ENCODE measurements at places on chromosomes 12 and 14.

- no peak for DNase-seq
Measured at GRCh38 chr12:58930770-58931324, 10.5 kb upstream of the LRIG3 start.

DNA sequence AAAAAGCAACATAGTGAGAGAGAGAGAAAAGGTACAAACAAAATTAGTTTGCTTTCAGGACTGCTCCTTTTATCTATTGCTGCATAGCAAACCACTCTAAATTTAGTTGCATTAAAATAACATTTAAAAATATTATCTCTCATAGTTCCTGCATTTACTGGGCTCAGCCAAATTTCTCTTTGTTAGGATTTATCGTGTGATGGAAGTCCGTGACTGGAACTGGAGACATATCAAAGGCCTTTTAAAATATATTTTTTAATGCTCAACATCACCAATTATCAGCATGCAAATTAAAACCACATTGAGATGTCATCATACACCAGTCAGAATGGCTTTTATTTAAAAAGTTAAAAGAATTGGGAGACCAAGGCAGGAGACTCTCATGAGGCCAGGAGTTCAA lies 107.6 kb upstream of the SYT1 start:
- DNase-seq, result no peak

DNA sequence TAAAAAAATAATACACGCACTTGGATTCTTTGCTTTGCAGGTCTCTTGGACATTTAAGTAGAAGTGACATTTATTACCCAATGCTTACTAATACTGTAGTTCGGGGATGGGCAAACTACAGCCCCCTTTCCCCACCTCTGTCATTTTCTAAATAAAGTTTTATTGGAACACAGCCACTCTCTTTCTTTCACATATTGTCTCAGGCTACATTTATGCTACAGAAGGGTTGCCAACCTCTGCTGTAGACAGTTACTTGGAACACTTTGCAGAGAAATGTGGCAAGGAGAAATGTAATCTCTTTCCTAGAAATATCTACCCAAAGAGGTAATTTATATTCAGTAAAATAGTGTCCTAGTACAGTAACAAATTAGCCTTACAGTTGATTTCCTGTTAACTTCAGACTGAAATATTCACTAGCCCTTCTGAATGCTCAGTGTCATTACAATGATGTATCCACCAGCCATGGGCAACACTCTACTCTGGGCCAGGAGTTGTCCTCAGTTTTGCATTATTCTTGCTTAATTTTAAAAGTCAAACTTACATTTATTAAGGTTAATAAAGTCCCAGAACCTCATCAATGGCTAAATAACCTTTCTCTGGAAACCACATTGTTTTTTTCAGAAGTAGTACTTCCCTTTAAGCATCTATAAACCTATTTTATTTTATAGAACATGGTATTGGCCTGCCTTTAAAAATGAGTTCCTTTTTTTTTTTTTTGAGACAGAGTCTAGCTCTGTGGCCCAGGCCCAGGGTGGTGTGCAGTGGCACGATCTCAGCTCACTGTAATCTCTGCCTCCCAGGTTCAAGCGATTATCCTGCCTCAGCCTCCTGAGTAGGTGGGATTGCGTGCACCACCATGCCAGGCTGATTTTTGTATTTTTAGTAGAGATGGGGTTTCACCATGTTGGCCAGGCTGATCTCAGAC lies 269.6 kb upstream of the AMIGO2 start:
- no peak for DNase-seq

GRCh38 chr12:77366616-77367015 lies 301.2 kb upstream of the E2F7 start:
- no peak for DNase-seq

- DNase-seq, result no peak
Measured at GRCh38 chr12:7155471-7156034, 25.4 kb downstream of the CLSTN3 start.
